Hippocampal formation (tissue), 2 donors: ENCODE measurements at places on chromosomes 11 and 22.

DNA sequence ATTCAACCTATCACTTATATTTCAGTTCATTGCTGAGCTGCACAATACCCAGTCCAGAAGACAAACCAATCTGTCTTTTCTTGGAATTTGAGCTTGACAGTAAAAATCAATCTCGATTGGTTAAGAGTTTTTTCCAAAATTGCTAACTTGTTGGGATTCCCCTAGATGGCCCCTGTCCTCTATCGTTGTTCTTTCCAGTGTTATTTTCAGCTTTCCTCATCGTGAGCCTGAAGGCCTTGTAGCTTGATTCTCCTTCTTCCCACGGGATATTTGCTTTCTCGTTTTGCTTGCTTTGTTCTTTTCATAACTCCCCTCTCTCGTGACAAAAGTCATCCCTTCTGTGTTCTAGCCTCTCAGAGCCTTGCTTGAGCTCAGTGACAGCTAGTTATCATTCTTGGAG, 3.1 kb downstream of the OR8B8 start:
- DNase-seq, result no peak

DNA sequence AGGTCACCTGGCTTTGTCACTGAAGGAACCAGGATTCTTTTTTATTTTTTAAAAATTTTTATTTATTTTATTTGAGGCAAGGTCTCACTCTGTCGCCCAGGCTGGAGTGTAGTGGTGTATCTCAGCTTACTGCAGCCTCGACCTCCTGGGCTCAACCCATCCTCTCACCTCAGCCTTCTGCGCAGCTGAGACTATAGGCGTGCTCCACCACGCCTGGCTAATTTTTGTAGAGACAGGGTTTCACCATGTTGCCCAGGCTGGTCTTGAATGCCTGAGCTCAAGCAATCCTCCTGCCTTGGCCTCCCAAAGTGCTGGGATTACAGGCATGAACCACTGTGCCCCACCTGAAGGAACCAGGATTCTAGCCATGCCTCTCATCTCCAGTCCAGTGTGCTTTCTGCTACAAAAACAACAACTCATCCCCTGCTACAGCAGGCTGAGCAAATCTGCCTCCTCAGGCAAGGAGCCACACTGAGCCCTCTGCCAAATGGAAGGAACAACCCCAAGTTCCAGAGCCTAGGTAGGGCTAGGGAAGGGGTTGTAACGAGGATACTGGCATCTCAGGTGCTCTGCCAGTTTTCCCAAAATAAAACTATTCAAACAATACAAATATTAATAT, 2.6 kb upstream of the PEX26 start:
- no peak for DNase-seq

- DNase-seq, result no peak
Measured at GRCh38 chr22:24183321-24184031, 2.2 kb downstream of the SUSD2 start.

GRCh38 chr22:23565305-23565914, 14.7 kb downstream of the IGLL1 start:
- DNase-seq, result no peak

- no peak for DNase-seq
Measured at GRCh38 chr11:76131671-76132631, 74.4 kb downstream of the WNT11 start.

- no peak for DNase-seq
Measured at GRCh38 chr11:122816761-122817520, 21.4 kb upstream of the CRTAM start.

- no peak for DNase-seq
Measured at GRCh38 chr11:7079545-7080135, 9.2 kb upstream of the RBMXL2 start.

- DNase-seq, result no peak
Measured at GRCh38 chr22:26079009-26079408, 90.3 kb upstream of the SEZ6L start.

DNA sequence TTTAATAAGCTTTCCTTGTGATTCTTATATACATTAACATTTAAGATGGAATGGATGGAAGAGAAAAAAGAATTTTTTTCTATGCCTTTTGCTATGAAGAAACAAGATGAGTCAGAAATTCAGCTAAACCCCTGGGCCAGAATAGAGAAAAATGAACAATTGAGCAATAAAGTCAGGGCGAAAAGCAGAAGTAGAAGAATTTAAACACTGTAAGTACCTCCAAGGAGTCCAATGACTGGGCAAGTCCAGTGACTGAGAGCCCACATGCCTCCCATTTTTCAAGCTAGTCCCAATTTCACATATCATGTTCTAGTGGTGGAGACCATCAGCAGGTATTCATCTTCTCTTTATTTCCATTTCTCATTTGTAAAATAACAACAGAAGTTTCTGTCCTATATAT, 18.6 kb upstream of the APLP2 start:
- no peak for DNase-seq

- DNase-seq, result no peak
Measured at GRCh38 chr22:45334068-45334467, 24.3 kb downstream of the FAM118A start.

DNA sequence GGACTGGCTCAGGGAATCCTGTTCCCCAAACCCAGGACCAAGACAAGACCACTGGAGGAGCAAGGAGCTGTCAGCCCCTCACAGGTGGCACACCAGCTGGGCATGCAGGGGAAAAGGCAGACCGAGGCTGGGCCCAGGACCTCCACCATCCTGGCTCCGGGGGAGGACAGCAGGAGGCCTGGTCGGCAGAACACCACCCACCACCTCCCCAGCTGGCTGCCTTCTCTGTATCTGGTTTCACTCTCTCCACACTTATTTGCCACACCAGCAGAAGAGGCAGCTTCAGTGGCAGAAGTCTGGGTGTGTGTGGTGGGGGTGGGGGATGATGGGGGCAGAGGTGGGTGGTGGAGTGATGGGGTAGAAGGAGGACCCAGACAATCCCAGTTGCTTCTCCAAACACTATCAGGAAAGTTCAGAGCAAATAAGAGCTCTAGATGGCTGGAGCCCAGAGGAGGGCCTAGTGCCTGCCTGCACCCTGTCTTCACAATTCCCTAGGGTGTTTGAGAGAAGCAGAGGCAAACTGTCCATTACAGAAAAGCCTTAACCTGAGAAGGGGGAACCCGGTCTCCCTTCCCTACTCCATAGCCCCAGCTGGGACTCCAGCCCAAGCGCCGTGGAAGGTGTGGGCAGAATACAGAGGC, 51.9 kb upstream of the CDON start:
- DNase-seq, result no peak
